ENCODE measurements at places on chromosomes 1 and 21. TPM values are rescaled to one million over a fixed set of nuclear protein-coding genes. Genes with fewer than 3 reads are reported as not detected.

GRCh38 chr1:205351984-205352713 is 4.6 kb downstream of the KLHDC8A start:
- DNase-seq = peak; percentile 51

DNA sequence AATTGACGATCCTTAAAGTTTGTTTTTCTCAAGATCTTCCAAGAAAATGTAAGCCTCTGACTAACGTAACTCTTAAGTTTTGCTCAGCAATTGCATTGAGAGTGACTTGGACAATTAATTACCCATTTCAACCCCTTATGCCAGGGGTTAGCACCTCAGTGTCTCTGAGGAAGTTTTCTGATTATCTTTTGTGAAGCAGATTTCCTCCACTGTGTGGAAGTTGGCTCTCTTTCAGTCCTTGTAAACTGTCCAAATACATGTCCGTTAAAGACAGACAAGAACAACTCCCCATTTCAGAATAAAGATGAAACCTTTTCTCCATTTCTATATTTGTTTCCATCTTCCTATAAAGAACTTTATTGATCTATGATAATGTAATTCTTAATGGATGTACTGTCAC is 296.4 kb upstream of the FMN2 start:
- no peak for DNase-seq

The FAM72D gene
- total RNA-seq = 8.4 TPM

The S100A7A gene
- total RNA-seq = not detected

DNA sequence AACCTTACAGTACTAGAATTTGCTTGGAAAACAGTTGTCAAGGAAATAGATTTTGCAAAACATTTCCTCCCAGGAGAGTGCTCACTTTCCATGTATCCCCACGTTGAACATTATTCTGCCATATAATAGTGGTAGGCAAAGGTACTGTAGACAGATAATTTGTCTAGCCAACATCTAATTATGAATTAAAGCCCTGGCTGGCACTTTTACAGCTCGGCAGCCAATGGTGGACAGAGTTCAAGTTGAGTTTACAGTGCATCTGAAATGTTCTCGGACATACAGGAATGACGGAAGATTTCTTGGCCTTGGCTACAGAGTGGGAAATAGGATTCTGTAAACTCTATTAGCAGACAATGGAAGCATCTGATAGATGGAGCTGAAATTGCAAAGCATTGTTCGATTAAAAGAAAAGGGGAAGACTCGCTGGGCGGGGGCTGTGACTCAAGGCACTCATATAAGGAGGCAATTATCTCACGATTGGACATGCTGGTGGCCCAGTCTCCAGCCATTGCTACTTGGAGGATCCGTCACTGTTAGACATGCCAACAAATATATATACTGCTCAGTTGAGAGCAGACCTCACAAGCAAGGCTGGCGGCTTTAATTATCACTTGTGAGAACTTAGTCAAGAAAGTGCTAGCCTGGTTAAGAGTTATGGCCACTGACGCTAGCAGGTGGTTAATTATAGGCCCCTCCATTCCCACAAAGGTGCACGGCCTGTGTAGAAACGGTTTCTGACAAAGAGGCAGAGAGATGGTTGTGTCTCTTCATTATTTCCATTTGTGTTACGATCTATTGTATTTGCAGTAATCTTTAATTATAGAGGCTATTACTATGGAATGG is 48.0 kb downstream of the MAN1C1 start:
- DNase-seq = no peak

GRCh38 chr21:18153063-18153462 is 91.6 kb upstream of the CHODL start:
- DNase-seq = no peak

The CCDC17 gene
- total RNA-seq = 0.38 TPM

- DNase-seq = no peak
Measured at GRCh38 chr1:185398022-185398421, 81.0 kb upstream of the IVNS1ABP start.

- DNase-seq = no peak
Measured at GRCh38 chr1:57252597-57253294, 171.1 kb downstream of the DAB1 start.

The LCE1A gene
- total RNA-seq = not detected

DNA sequence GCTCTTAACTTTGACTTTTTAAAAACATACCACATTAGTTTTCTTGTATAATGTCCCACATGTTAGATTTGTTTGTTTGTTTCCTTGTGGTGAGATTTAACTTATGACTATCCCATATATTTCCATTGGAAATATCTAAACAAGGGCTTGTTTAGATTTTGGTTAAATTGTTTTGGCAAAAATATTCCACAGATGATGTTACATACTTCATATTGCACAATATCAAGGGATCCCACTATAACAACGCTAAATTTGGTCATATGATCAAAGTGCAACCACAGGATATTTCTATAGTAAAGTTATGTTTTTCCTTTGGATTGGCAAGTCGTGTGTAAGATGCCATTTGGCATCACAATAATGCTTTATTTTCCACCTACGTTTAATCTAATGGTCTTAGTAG is 396.7 kb downstream of the TGFB2 start:
- DNase-seq = no peak

GRCh38 chr1:69833536-69833935 is 265.8 kb downstream of the LRRC7 start:
- no peak for DNase-seq

DNA sequence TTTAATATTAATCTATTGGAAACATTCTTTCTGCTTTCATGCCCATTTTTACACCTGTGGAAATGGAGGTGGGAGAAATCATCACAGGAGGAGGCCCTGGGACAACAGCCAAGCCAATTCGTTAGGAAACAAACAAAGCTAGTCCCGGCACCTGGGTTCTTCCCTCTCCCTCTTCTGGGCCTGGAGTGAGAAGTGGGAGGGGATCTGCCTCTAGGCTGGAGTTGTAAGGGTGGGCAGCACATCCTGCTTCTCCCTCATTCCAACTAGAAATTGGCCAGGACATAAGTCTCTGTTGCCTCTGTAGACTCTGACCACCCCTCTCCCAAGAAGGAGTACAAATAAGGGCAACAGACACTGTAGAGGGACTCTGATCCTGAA is 20.2 kb upstream of the ERO1B start:
- no peak for DNase-seq
